ENCODE measurements at places on chromosomes 13 and 19. TPM values are rescaled to one million over a fixed set of nuclear protein-coding genes. Genes with fewer than 3 reads are reported as not detected.

Gene ZNF154
- total RNA-seq: 33.0 TPM

DNA sequence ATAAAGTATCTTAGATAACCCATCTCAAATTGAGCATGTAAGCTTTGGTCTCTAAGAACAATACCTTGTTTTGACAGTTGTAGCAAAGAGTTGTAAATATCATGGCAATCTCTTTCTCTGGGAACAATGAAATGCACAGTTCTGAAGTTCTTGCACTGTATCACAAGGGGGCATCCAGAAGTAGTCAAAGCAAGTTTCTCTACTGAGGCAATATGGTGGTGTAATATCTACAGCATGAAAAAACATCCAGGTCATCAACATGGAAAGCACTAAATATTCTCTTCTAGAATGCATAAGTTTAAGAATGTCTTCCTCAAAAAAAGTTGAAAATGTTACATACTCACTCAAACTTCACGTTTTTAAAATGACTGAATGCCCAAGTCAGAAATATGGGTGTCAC is 19.6 kb downstream of the MTMR6 start:
- DNase-seq: no peak

DNA sequence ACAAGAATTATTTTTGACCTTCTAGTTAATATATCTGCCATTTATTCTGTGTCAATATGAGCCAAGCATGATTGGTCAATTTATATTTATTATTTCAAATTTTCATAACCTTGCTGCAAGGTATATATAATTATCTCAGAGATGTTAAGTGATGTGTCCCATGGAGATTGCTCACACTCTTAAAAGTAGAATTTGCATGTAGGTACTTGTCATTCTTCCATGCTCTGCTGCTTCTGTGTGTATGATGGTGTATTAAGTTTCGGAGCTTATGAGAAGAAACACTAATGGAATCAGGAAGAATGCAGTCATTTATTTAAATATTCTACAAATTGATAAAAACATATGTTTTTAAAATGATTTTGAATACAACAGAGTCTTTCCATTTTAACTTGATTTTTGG is 586.8 kb upstream of the MIR17HG start:
- DNase-seq: no peak

Gene ADGRE3
- total RNA-seq: not detected

- no peak for DNase-seq
These were observed 91.9 kb downstream of the ZNF431 start for GRCh38 chr19:21233691-21234090.

Gene KLK1
- total RNA-seq: not detected

GRCh38 chr13:75507027-75508001 is 25.3 kb upstream of the TBC1D4 start:
- DNase-seq: no peak

DNA sequence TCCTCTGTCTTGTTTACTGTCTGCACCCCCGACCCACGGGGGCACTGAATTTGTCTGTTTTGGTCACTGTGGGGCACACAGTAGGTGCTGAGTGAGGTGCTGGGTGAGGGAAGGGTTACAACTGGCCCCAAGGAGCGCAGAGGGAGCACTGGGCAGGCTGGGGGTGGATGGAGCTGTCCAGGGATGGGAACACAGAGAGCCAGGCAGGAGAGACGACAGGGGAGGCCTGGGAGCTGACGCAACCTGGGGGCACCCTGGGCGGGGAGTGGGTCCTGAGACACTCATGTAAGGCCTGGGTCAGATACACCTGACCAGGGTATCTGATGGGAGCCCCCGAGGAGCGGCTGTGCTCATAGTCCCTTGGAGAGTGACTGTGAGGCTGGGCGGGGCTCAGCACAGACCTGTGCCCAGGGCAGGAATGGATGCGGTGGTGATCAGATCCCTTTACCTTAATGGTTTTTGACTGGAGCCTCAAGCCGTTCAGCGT is 24.8 kb downstream of the ELAVL1 start:
- no peak for DNase-seq

- DNase-seq: no peak
These were observed 15.8 kb upstream of the MICU2 start for GRCh38 chr13:21619633-21620220.

DNA sequence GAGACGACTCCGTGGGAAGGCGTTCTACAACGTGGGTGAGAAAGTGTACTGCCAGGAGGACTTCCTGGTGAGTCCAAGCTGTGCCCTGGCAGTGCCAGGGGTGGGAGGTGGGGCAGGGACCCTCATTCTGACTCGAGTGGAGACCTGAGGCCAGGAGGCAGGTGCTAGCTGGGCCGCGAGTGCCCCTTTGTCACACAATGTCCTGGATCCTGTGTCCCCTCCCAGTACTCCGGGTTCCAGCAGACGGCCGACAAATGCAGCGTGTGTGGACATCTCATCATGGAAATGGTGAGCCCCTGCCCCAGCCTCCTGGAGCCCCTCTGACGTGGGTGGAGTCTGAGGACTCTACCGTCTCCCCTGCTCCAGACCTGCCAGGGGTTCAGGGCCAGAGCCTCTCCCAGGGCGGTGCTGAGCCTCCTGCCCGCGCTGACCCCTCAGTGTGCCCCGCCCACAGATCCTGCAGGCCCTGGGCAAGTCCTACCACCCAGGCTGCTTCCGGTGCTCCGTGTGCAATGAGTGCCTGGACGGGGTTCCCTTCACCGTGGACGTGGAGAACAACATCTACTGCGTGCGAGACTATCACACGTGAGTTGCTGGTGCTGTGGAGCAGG is 11.6 kb downstream of the WTIP start:
- no peak for DNase-seq

DNA sequence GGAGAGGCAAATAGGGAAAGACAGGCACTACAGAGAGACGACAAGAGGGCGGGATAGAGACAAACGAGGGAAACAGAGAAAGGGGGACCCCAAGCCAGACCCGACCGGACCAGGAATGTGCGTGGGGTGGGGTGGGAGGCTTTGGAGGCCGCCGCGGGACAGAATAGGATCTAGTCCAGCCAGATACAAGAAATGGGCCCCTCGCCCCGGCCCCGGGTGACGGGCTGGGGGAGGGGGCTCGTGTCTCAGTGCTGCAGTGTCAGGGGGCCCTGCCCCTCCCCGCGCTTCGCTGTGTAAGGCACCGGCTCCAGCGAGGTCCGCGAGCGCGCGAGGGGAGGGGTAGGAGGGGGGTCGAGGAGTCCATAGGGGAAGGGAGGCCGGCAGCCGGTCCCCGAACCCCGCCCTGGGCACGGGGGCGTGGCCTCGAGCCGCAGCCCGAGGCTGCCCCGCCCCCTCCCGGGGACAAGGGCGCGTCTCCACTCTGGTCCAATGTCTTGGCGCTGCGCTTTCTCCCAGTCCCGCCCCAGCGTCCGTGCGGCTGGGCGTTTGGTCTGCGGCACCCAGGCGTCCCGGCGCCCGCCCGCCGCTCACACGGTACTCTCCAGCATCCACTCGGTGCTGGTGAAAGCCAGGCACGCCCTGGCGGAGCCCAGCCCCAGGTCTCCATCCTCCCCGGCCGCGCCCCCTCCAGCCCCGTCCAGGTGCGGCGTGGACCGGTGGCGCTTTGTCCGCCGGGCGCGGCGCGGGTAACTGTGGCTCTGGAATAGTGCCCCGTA is 11.0 kb downstream of the IFNL1 start:
- no peak for DNase-seq

- DNase-seq: no peak
These were observed 452.7 kb downstream of the TSHZ3 start for GRCh38 chr19:30896554-30896953.

DNA sequence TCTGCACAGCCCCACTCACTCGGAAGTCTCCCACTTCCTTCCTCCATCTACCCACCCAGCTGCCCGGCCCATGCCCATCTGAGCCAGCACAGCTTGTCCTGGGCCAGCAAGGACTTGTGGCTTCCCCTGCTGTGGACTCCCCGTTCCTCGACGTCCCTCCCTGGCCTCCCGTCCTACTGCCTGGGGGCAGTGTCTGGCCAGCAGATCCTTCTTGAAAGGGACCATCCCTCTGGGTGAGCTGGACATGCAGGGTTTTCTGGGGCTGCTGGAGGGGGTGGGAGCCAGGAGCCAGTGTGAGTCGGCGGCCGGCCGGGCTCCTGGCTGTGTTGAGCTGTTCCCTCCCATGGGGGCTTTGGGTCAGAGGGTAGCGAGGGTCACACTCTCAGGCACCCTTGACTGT is 26.7 kb downstream of the CRTC1 start:
- DNase-seq: no peak

DNA sequence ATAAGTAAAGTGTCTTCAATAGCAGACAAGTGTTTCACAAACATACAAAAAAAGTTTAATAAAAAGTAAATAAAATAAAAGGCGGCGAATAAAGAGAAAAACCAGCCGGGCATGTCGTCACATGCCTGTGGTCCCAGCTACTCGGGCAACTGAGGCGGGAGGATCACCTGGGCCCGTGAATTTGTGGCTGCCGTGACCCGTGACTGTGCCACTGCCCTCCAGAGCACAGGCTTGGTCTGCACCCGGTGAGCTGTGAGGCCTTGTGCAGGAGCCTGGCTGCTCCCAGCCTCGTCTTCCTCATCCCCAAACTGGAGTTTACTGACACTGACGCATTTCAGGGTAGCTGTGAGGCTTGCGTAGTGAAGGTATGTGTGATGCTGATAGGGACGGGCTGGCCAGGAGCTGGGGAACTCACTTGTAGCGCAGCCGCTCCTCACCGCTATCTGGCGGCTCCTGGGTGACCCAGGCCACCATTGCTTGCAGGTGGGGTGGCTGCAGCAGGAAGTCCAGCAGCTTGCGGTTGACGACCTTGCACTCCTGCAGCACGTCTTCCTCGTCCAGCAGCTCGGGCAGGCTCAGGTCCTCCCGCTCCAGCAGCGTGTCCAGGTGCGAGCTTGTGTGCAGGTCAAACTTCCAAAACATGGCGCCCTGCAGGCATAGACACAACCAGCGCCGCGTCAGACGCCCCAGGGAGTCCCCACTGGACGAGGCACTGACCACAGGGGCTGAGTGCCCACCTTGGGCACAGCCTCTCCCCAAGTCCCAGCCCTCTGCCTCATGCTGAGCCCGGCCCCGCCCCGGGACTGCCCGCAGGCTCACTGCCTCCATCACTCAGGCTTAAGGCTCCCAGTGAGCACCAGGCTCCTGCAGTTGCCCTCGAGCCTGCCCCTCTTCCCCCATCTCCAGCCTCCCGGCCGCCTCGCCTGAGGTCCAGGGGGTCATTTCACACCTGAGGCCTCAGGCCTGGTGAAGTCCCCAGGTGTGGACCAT is 12.1 kb downstream of the PPP6R1 start:
- DNase-seq: no peak

GRCh38 chr19:11347546-11348039 is 1.3 kb downstream of the CCDC159 start:
- no peak for DNase-seq

Gene RFXAP
- total RNA-seq: 5.3 TPM

Gene OXGR1
- total RNA-seq: 0.82 TPM

- DNase-seq: peak; percentile 28
These were observed at the start of gene ZNF667 for GRCh38 chr19:56476651-56477428. Gene ZNF667, minus strand, starts transcription at chr19:56477345. Its CDS starts 14,975 bp downstream, at chr19:56462370.

DNA sequence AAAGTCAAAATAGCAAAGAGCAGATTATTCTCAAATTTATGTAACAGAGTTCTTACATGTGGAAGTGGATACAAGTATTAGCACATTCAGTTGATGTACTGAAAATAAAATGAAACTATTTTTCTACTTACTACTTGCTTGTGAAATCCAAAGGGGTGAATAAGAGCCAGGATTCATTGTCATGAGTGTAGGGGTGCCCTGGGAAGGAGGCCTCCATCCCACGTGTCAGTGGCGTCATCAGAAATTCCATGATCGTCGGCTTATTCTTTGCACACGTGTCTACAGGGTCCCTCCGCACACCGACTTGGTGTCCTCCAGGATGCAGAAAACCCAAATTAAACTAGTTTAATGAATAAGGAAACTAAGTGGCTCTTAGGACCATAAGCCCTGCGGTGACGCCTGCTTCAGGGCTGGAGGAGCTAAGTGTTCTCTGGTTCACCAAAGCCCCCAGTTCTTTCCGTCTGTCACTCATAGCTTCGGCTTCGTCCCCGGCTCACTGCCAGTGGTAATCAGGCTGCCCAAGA is 55.5 kb downstream of the IRS2 start:
- DNase-seq: no peak

DNA sequence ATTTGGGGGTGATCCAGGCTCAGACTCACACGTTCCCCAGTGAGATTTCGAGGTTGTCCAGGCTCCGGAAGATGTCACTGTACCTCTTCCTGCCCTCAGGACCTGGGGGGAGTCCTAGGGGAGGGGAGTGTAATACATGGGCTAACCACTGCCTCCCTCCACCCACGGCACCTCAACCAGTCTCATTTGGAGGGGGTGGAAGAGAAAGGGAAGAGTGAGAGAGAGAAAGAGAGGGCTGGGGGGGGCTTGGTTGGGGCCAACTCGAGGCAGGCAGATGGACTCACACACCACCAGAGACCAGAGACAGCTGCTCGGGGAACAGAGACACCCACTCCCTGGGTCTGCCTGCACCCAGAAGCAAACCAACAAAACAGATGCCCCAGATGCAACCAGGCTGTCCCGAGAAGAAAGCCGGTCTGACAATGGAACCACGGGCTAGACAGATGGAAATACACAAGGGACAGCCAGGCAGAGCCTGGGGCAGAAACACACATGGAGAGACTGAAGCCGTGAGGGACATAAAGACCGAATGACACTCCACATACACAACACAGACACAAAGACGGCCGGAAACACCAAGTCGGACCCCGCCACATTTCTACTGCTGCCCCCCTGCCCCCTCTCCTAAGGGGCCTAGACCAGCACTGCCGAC is 825 bp downstream of the GMIP start:
- no peak for DNase-seq

Gene IL12RB1
- 0.41 TPM for total RNA-seq

Gene MAN2B1
- 10.6 TPM for total RNA-seq

DNA sequence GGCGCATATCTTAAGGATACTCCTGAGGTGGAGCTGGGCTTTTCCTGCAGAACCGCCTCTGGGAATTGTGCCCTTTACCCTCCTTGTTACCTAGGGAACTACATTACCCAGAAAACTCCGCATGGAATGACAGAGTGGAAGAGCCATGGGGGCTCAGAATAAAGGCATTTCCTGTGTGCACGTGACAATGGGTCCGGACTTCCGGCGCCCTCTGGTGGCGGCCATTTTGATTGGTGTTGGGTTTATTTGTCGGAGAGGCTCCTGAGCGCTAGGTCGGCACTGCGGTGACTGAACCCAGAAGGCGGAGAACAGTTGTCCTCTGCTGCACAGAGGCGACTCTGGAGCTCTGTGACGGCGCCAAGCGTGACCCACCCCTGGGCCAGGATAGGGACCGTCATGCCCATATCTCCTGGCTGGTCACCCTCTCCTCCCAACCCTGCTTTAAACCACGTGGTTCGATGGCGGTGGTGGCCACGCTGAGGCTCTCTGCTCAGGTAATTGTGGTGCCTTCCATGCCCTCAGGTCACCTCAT is at the start of gene ZNF587B:
Gene ZNF587B (plus strand): TSS at position 229 of the 532 bp plus-strand sequence. CDS start 230 bp downstream, at position 459.
- peak; percentile 52 for DNase-seq

GRCh38 chr19:16379521-16380313 is 55.1 kb downstream of the KLF2 start:
- DNase-seq: no peak

GRCh38 chr13:111791131-111791530 is 275.8 kb upstream of the SOX1 start:
- DNase-seq: no peak

- DNase-seq: no peak
These were observed 72.3 kb downstream of the C1QTNF9 start for GRCh38 chr13:24381541-24382265.

Gene KLK2
- total RNA-seq: not detected
